ENCODE measurements at places on chromosomes 2 and 18. TPM values are rescaled to one million over a fixed set of nuclear protein-coding genes. Genes with fewer than 3 reads are reported as not detected.

DNA sequence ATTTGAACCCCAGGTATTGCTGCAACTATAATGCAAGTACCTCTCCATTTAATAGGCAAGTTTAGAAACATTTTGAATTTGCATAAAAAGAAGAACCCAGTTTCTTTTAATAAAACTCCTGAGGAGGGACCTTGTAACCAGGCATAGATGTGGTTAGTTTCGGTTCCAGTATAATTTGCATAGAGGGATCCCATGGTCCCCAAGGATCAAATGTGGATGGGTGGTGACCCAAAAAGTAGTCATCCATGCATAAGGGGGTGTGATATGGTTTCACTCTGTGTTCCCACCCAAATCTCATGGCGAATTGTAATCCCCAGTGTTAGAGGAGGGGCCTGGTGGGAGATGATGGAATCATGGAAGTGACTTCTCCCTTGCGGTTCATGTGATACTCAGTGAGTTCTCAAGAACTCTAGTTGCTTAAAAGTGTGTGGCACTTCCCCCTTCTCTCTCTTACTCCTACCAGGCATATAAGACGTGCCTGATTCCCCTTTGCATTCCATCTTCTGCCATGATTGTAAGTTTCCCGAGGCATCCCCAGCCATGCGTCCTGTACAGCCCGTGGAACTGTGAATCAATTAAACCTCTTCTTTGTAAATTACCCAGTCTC is 40.2 kb upstream of the SKA1 start:
- no peak for DNase-seq

DNA sequence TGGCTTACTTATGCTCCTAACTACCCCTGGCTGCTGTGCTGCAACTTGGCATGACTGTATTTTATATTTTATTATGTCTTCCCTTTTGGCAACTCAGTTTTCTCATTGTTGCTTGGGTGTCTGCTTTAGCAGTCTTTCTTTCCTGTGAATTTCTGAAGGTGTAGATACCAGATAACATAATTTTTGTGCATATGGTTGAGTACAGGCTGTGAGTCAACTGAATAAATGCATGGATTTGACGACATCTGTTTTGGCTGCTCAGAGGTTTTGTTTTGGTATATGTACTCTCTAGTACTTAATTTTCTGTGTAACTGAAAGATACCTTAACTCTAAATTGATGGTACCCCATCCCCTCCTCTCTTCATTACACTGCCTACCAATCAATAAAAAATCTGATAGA is 303.1 kb downstream of the PTPRM start:
- no peak for DNase-seq

DNA sequence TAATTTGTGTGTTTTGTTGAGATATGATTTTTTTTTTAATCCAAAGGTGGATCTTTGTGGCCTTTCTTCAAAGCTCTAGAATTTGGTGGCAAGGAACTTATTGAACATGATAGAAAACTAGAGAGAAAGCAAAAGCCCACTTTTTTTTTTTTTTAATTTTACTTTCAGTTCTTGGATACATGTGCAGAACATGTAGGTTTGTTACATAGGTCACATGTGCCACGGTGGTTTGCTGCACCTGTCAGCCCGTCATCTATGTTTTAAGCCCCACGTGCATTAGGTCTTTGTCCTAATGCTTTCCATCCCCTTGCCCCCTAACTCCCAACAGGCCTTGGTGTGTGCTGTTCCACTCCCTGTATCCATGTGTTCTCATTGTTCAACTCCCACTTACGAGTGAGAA is 135.9 kb downstream of the RHBDD1 start:
- no peak for DNase-seq

GRCh38 chr18:30134020-30134419 is 908.5 kb downstream of the DSC3 start:
- DNase-seq: no peak

- DNase-seq: no peak
These were observed 138.9 kb downstream of the TNS1 start for GRCh38 chr2:217863883-217864282.

DNA sequence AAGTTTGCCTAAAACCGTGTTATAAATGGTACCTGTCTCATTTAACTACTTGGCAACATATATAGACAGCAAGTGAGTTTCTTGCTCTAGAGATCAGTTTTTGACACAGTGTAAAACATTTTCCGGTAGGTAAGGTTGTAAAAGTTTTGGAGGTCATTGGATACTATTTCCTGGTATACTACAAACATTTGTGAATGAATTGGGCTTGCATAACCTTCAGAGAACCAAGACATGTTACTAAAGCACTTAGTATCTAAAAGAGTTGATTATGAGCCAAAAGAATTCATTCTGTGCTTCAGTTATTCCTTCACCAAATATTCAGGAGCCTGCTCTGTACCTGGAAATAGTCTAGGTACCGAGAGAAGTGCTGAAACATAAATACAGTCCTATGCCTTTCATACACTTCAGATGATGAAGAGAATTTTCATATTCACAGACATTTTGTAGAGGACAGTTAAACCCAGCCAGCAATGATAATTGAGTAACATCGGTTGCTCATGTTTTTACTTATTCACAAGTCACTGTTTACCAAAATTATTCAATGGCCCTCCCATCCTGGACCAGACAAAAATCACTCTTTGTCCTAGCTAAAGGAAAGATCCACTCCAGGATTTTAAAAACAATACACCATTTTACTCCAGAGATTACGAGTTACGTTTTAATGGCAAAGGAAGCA is 319.4 kb upstream of the RBMS1 start:
- DNase-seq: no peak

DNA sequence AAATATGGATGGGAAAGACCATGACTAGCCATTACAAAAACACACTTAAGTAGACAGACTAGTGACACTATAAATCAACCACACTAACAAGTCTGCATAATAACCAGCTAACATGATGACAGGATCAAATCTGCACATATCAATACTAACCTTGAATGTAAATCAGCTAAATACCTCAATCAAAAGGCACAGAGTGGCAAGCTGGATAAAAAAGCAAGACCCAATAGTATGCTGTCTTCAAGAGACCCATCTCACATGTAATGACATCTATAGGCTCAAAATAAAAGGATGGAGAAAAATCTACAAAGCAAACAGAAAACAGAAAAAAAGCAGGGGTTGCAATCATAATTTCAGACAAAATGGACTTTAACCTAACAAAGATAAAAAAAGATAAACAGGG is 16.3 kb downstream of the PFN4 start:
- no peak for DNase-seq

- no peak for DNase-seq
These were observed 492 bp downstream of the KIF5C start for GRCh38 chr2:148875387-148876051.

- no peak for DNase-seq
These were observed 148.5 kb upstream of the DLX2 start for GRCh38 chr2:172251231-172251630.

DNA sequence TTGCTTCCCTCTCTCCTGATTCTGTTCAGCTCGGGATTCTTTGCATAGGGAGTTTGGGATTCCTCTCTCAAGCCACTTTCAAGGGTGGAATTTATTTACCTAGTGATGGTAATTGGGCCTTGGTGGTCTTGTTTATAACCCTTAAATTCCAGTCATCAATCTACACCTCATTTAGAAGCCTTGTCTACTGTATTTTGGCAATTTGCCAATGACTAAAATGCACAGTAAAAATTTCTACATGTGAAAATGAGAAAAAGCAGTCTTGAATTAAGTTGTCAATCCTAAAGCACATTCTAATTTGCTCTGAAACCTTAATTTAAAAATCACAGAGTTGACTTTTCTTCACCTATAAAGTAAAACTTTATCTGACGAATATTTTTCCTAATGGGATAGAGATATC is 749.2 kb upstream of the CRIM1 start:
- DNase-seq: no peak

GRCh38 chr2:60880643-60881046 is 729 bp upstream of the REL start:
- no peak for DNase-seq

GRCh38 chr2:225502971-225503370 is 103.5 kb downstream of the NYAP2 start:
- no peak for DNase-seq

- no peak for DNase-seq
These were observed 114.3 kb downstream of the DYM start for GRCh38 chr18:49345931-49346696.

GRCh38 chr2:239208465-239209180 is 192.2 kb downstream of the HDAC4 start:
- DNase-seq: no peak

DNA sequence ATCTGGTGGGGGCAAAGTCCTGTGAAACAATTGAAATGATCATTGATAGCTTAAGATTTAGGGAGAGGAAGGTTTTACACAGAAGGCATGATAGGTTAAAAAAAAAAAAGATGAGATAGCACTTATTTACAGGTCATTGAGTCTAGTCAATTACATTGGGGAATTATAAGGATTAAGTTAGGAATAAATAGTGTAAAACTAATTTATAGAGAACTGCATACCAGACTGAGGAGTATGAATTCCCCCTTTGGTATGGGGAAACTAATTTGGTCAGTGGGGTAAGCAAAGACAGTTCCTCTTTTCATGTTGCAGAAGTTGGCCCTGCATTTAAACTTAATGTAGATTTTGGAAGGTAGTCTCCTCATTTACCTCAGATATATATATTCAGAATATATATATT is 10.8 kb downstream of the GLS start:
- DNase-seq: no peak

GRCh38 chr2:159946326-159946999 is 116.0 kb downstream of the PLA2R1 start:
- no peak for DNase-seq

- DNase-seq: no peak
These were observed 9.0 kb downstream of the CDH2 start for GRCh38 chr18:28167835-28168349.

DNA sequence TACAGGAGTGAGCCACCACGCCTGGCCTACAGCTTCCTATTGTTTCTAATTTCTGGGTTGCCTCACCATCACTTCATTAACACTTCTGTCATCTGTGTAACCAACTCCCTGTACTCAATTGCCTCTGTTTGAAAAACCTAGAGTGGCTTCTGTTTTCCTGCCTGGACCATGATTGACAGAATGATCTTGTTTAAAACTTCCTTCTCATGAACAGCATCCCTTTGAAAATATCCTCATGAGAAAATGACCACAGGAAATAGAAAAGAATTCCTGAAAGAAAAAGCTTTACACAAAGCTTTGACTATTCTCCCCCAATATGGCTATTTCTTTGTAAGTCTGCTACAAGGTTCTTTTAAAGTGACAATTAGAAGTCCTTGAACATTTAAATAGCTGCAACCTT is 672.3 kb downstream of the ARHGAP15 start:
- no peak for DNase-seq

GRCh38 chr2:109395494-109396201 is 218.1 kb downstream of the SEPTIN10 start:
- DNase-seq: no peak

DNA sequence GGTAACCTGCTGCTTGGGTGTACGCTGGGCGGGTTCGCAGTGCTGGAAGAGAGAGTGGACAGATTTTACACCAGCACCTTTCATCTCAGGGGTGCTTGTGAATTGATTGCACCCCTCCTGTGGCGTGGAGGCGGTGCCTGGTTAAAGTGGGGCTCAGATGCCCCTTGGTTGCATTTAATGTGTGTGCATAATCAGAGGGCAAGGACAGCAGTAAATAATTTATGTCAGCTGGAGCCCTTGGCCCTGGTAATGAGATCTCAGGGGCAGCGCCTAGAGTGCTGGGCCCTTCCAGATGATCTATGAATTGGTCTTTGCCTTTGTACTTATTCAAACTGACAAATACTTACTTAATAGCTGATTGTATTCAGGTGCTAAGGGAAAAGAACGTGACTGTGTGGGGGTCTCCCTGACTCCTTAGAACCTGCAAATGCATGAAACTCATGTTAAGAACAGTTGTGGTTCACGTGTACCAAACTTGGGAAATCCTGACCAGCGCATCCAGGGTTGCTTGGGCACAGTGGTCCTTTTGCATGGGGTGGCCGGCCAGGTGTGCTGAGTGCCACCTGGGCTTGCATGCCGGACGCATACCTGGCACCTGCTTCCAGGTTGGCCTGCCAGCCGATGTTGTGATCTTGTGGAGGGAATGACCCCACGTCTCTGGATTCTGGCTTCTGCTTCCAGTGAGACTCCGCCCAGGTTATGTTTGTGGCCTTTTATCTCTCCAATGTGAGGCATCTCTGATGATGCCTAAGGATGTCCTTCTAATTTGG is 118.5 kb downstream of the AGAP1 start:
- no peak for DNase-seq

DNA sequence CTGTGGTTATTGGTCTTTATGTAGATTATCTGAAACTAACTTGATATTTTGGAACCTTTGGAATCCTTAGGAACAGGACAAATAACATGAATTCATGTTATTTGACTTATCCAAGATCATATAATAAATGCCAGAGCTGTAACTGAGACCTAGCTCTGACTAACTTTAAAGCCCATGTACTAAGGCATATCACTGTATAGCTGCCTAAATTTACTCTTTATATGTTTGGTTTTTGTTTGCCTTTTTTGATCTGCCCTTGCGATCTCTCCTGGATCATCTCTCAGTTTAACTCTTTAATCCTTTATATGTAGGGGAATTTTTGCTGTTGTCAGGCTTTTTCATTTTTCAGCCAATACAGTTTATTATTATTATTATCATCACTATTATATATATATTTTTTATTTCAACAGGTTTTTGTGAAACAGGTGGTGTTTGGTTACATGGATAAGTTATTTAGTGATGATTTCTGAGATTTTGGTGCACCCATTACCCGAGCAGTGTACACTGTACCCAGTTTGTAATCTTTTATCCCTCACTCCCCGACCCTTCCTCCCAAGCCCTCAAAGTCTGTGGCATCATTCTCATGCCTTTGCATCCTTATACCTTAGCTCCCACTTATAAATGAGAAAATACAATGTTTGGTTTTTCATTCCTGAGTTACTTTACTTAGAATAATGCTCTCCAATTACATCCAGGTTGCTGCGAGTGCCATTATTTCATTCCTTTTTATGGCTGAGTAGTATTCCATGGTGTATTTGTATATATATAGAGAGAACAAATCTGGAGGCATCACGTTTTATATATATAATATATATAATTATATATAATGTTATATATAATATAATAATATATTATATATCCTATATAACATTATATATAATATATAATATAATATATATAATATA is 48.9 kb downstream of the APLF start:
- DNase-seq: no peak

Gene FTCDNL1
- 2.1 TPM for polyA plus RNA-seq

Gene SPATA3
- polyA plus RNA-seq: not detected

Gene KIF5C
- 0.28 TPM for polyA plus RNA-seq

Gene PCARE
- not detected for polyA plus RNA-seq

Gene ALPI
- polyA plus RNA-seq: not detected

Gene ZBTB7C
- 0.10 TPM for polyA plus RNA-seq

Gene IL1B
- 0.38 TPM for polyA plus RNA-seq

Gene LIMS4
- polyA plus RNA-seq: 0.09 TPM

Gene HTR2B
- polyA plus RNA-seq: 0.22 TPM

Gene MAL
- polyA plus RNA-seq: not detected

Gene NFATC1
- polyA plus RNA-seq: 2.0 TPM

Gene MOGAT1
- polyA plus RNA-seq: not detected
